ENCODE measurements at places on chromosomes 2 and 18.

- DNase-seq, result no peak
These were observed 56.0 kb upstream of the PTPRM start for GRCh38 chr18:7511106-7511505.

GRCh38 chr2:12070153-12070552 lies 323.7 kb downstream of the LPIN1 start:
- no peak for DNase-seq

DNA sequence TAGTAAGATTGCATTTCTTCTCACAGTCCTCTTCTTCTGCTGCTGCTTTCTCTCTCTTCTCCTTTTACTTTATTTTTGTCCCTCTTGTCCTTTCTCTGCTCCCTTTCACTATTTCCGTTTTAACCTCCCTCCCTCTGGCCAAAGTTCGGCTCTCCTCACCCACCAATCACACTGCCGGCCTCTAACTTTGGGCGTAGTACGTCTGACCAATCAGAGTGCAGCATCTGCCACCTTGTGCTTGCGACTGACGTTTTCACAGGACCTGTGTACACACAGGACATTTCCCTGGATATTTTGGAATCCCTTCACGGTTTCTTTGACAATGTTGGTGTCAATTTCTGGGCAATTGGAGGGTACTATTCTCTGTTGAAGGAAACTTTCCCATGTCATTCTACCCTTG lies 22.6 kb upstream of the ICOS start:
- DNase-seq, result no peak

DNA sequence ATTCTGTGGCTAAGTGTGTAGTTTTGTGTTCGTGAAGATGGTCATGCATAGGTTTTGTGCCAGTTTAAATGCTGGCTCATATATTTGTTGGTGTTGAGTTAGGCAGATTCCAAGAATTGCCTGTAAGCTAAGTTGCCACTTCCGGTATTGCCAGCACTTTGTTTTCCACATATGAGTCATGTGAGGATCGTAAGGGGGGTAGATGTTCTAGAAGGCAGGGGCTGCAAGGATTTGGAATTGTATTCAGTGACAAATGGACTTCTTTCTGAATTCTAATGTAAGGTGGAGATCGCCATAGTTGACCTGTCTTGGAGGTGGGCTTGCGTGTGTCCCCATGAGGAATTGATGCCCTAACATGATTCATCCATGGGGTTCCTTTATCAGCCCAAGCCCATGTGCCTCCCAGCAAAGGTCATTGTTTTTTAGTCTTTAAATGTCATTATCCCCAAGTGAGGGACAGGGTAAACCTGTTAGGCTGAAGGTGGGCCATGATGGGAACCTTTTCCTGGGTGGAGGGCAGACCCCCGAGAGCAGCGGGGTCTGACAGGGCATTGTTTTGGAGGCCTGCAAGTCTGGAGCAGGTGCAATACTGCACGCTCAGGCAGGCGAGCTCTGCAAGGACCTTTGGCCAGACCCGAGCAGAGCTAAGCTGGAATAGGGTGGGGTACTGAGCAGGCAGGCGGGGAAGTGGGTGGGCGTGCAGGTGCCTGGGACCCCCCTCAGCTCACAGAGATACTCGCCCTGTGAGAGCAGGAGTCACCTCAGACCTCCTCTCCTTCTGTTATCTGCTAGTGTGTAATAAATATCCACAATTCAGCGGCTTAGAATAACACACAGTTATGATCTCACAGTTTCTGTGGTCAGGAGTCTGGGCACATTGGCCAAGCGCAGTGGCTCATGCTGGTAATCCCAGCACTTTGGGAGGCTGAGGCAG lies 77.4 kb downstream of the LRRFIP1 start:
- DNase-seq, result no peak

DNA sequence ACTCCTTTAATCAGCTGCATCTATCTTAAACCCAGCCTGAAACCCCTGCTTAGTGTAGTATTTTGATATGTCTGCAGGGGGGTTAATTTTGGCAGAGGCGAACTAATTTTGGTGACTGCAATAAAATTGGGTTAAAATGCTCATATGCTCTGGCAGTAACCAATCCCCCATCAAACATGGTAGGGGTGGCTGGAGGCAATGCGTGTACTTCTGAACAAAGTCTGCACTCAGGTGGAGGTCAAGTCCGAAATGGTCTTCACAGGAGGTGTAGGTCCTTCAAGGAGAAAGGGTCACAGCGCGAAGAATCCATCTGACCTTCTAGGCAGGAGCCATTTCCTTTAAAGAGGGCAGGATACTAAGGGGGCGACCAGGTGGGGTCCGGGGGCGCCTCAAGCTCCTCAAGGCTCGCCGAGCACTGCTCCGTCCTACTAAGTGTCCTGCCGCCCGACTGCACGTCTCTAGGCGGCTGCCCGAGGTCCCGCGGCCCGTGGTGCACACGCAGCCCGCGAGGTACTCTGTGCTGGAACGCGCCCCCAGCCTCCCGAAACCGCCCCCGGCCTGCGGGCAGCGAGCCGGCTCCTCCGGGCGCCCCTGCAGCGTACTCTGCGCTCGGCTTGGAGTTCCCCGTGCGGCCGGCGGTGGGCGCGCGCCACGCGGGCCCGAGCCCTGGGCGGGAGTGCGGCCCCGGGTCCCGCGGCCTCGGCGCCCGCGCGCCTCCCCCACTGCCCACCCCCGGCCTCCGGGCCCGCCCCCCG lies 1.7 kb upstream of the LDLRAD4 start:
- DNase-seq, result peak; percentile 85

- DNase-seq, result no peak
These were observed 13.1 kb upstream of the LHCGR start for GRCh38 chr2:48768669-48769068.

DNA sequence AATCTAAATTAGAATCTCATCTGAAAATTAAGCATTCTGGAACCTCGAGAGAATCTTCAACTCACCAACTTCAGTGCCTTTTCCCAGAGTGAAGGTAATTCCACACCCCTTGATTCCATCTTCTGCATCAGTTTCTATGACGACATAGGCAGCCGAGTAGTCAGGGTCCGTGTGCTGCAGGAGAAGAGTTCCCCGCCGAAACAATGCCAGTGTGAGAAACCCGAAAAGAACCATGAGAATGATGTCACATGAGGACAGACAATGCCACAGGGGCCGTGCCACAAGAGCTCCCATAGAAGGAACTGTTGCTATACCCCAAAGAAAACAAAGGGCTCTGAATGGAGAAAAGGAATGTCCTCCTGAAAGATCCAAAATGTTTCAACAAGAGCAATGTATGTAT lies 6.0 kb downstream of the ENOSF1 start:
- DNase-seq, result no peak

DNA sequence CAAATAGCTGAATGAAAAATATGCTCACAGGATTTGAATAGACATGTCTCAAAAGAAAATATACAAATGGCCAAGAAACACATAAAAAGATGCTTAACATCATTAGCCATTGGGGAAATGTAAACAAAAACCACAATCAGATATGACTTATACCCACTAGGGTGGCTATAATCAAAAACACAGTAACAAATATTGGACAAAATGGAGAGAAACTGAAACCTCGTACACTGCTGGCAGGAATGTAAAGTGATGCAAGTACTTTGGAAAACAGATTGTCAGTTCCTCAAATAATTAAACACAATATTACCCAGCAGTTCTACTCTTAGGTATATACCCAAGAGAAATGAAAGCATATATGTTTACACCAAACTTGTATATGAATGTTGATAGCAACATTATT lies 213.0 kb downstream of the PHLPP1 start:
- no peak for DNase-seq

DNA sequence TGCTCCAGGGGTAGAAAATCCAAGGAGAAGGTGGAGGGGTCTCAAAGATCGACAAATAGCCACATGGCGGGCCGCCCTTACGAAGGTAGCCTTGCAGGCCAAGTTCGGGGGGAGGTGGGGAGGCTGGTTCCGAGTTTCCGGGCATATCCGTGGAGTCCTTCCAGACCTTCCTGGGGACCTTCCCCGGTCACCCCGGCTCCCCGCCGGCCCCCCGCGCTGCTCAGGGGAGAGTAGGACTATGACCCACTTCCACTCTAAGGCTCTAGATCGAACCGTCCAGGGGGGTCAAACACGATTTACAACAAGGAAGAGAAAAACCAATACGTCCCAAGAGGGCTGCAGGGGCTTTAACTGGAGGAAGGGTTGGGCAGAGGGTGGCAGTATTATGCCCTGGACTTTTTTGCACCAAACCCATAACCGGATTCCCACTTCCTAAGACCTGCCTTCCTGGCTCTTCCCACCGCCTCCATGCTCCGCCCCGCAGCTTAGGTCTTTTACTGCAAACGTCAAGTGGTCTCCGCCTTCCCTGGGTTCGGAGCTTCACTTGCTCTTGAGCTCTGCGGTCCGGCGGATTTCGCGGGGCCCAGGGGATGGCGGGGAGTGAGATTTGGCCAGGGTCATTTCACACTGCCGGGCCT lies 779 bp upstream of the LYPD6 start:
- peak; percentile 29 for DNase-seq

- no peak for DNase-seq
These were observed 151.0 kb upstream of the NDUFV2 start for GRCh38 chr18:8951491-8951890.

- no peak for DNase-seq
These were observed 16.8 kb upstream of the SRBD1 start for GRCh38 chr2:45627911-45628310.

DNA sequence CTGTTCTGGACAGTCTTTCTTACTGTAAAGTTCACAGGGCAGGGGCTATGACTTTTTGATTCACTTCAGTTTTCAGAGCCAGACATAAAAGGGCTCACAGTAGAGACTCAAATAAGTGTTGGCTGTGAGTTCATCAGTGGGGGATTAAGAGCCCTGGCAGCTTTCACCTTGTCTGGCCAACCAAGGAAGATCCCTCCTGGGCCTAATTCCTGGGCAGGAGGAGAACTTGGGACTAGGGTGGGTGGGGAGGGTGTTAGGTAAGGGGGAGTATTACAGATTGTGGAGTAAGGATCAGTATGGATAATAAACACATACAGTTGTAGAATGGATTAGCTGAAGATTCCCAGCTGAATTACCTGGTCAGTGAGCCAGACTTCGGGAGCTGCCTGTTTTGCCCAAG lies 904 bp upstream of the SFXN5 start:
- no peak for DNase-seq

DNA sequence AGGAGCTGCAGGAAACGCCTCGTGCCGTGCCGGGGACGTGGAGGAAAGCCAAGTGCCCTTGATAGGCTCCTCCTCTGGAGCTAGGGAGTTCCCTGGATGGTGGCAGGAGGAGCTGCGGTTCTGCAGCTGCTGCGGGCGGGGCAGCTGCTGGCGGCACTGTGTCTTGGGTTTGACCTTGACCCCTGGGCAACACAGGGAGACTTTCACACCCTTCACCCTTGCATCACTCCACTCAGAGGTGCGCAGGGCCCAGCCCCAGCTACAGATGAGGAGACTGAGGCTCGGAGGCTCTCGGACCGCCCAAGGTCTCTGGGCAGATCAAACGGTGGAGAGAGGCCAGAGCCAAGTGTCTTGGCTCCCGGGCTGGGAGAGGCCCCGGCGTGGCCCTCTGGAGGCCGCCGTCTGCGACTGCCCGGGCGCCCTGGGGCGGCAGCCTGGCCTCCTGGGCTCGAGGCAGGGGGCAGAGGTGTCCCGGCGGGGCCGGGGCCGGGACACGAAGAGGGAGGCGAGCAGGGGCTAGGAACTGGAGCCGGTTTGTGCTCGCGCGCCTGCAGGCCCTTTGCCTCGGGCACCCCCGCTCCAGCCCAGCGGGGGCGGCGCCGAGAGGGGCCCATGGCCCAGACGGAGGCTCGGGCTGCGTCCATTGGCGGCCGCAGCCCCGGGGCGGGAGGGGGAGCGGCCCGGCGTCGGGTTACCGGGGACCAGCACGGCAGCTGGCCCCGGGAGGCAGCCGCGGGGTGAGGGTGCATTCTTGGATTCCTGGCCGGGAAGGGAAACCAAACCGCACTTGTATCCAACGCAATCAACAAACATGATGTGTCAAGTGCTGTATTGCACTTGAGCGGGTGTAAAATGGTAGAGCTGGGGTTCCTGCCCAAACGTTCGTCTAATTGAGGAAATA lies 129.6 kb upstream of the SLC1A4 start:
- peak; percentile 54 for DNase-seq

GRCh38 chr2:240956935-240957655 lies 41.3 kb upstream of the SNED1 start:
- DNase-seq, result peak; percentile 9

- peak; percentile 13 for DNase-seq
These were observed at the start of gene ATP8B1 for GRCh38 chr18:57803103-57803969. Gene ATP8B1 (minus strand): TSS chr18:57803315. CDS start chr18:57731807, 71,508 bp downstream.

DNA sequence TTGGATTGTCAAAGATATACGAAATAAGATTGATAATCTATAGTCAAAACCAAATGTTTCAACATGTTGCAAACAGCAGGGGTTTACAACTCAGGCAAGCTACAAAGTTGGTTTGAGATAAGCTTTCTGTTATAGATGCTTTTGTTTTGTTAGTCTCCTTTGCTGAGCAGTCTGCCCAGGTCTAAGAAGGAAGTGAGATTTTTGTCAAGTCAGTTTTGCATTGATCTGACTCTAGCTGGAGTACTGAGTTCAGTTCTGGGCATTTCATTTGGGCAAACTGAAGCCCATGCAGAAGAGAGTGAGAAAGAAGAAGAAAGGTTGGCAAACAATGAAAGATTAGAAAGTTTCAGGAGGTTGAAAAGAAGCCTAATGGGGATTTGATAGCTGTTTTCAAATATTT lies 983.0 kb upstream of the SLC39A10 start:
- no peak for DNase-seq
